Activated CD4-positive, alpha-beta T cell treated with anti-CD3 and anti-CD28 coated beads for 1 hour (primary cell): ENCODE measurements at places on chromosomes 5 and 9.
A peak's percentile ranks its signal among the peaks of the same experiment; 100 is the strongest.

DNA sequence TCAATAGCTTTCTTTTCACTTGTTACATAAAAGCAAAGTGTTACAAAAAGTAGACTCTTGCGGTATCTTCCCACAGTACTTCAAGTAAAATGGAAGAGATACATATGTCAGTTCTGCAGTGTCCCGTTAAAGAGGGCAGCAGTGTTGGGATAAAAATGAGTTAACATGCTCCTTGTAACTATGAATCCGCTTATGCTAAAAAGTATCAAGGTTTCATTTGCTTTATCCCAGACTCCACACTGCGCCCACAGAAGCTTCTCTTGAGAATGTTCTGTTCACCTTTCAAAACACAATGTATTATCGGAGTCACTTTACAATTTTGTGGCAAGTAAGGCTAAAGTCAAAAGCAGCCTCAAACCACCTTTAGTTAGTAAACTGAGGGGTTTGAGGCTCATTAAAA lies 790 bp downstream of the PTAR1 start:
- no peak for DNase-seq

DNA sequence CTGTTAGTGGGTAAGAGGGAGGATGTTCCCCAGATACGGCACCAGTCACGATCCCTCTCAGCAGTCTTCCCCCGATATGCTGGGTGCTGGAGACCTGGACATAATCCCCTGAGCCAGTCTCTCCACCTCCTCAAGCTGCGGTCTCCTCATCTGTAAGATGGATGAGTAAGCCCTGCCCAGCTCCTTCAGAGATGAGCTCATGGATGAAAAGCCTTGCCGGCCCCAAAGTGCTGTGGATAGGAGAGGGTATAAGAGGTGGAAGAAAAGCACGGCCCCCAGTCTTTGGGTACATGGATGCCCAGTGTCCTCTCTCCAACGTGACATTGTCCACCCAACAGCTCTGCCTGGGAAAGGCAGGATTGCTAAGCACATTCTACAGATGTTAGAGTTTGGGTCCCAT lies 4.5 kb downstream of the CAMK2A start:
- DNase-seq, result no peak

DNA sequence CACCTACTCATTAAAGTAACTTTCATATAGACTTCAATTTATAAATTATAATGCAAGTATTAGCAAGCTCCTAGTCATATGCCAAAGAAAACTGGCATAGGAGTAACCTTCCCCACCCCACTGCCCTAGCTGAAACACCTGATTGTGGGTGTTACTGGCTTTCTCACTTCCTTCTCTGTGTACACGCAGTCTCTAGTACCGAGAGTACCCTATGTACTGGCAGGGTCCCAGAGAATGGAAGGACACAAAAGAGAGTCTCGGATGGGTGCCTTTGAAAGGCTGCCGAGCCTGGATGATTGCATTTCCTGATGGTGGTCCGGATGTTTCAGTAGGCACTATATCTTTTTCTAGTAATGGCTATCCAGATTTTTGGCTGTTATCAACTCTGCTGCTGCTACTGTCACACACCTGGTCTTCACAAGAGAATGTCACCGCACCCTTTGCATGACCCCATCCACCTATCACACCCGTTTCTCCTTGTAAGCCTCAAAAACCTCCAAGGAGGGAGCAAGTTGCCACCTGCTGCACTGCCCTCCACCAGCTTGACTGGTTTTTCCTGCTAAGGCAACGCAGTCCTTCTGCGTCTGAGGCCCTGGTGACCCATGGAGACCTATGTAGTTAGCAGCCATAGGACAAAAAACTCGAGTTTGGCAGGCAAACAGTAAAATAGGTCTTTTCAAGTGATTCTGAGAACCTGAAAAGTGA lies 53.8 kb upstream of the CLINT1 start:
- DNase-seq, result no peak

GRCh38 chr9:122402403-122402871 lies 31.6 kb downstream of the PTGS1 start:
- DNase-seq, result no peak

DNA sequence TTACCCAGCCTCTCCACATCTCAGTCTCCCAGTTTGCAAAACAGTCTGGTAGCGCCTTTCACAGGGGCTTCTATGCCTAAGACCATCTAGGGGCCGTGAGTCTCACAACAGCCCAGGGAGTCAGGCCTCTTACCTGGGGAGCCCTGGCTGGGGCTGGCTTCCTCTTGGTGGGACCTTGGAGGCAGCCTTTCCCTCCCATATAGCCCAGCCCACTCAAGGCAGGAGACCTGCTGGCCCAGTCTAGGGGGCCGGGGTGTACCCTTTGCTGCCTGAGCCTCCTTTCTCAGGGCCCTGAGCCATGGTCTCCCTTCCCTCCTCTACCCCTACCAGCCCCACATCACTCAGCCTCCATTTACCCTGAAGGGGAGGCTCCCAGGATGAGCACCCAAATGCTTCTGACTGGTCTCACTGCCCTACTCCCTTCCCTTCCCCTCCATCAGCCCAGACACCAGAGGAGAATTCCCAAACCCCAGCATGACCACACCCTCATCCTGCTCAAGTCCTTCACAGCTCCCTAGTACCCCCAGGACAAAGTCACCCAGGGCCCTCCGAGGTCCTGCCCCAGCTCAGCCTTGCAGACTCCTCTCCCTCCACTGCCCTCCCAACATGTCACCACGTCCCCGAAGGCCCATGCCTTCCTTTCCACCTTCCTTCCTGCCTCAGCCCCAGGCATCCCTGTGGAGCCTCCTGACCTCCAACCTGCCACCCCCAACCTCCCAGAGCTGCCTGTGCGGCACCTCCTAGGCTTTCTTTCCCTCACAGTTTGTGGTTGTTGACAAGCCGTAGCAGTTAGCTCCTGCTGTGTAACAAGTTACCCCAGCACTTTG lies 55.3 kb downstream of the BARX1 start:
- DNase-seq, result peak; percentile 5

- DNase-seq, result no peak
Observed at GRCh38 chr9:100056561-100056960, 42.2 kb downstream of the ERP44 start.

DNA sequence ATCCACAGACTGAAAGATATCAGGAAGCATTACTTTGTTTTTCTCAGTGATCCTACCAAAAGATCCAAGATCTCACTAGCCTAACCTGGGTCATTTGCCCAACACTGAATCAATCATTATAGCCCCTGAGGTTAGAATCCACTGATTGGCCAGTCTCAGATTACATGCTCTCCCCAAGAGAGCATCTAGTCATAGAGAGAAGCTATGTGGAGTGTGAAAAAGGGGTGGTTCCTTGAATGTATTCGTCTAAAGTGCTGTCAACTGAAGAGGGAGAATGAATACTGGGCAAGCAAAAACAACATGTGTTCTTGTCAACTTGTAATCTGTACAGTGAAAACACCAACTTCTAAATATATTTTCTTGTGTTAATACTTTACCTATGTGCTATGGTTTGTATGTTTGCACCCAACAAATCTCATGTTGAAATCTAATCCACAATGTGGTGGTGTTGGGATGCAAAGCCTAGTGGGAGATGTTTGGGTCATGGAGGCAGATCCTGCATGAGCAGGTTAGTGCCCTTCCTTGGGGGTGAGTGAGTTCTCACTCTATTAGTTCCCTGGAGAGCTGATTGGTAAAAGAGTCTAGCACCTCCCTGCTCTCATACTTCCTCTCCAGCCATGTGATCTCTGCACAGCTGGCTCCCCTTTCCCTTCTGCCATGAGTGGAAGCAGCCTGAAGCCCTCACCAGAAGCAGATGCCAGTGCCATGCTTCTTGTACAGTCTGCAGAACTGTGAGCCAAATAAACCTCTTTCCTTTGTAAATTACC lies 60.3 kb upstream of the PJA2 start:
- no peak for DNase-seq

GRCh38 chr5:87954121-87954520 lies 314.5 kb downstream of the TMEM161B start:
- no peak for DNase-seq

DNA sequence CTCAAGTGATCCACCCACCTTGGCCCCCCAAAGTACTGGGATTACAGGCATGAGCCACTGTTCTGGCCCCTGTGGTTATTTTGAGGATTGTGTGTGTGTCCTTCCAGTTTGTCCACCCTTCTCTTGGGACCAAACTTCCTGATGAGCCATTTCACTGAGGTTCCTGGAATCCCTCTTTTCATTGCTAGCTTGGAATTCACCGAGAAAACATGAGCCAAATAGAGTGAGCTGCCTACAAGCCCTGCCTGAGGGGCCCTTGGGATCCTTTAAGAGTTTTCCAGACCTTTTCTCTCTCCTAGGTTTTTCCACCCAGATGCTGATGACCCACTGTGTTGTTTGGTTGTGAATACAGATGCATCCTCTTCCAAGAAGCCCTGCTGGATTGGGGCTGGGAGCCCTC lies 13.2 kb upstream of the KIF12 start:
- no peak for DNase-seq

DNA sequence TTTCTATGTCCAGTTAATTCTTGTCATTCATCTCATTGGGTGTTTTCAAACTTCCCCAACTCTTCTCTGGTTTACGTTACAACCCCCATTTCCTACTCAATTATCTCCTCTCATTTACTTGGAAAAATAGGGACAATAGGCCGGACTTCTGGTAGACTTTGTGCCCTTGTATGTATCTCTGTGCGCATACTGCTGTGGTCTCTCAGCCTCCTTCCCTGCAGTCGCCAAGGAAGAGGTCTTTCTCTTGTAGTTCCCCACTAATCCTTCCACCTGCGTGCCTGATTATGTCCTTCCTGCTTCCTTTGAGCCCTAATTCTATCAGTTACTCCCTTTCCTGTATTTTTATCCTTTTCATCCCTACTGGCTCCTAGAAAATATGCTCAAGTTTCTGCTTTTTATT lies 176.3 kb downstream of the GDNF start:
- no peak for DNase-seq

DNA sequence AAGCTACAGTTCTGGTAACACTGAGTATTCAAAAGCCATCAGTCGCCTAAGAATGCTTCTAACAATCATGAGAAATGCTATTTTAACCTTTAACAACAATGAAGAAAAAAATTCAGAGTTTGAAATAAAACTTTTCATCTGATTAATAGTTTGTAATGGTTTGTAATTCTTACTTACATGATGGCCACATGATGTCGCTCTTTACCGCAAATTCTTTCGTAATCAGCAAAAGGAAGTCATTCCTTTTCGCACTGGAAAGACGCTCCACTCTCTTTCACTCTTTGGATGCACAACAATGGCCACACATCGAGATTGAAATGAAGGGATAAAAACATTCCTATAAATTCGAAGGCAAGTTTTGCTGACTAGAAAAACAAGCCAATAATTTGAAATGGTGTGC lies at the start of gene PCDHA7:
PCDHA7 (plus strand) TSS at position 277 of the 400 bp plus-strand sequence; CDS start at position 392, 115 bp downstream.
- no peak for DNase-seq

GRCh38 chr9:34250721-34251120 lies 71.9 kb downstream of the UBAP1 start:
- DNase-seq, result no peak

GRCh38 chr5:179504600-179505396 lies 45.6 kb upstream of the RUFY1 start:
- DNase-seq, result no peak

- DNase-seq, result no peak
Observed at GRCh38 chr5:176830995-176831423, 20.6 kb downstream of the UNC5A start.

DNA sequence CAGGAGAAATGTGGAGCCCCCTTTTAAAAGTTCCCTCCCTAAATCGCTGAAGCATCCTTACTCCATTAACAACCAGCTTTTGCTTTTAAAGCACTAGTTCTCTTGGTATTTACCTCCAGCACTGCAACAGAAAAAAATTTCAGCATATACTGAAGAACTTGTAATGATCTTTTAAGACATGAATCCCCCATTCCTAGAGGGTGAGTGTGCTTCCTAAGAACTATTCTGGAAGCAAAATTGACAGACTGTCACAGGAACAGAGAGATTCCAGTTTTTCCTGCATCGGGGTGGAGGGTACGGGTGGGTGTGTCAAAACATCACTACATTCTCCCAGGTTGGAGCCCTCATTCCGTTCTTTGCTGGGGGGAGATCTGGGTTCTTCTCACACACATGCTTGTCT lies 151.9 kb downstream of the EBF1 start:
- DNase-seq, result no peak

- no peak for DNase-seq
Observed at GRCh38 chr9:87862536-87863268, 20.0 kb upstream of the SPATA31E1 start.

DNA sequence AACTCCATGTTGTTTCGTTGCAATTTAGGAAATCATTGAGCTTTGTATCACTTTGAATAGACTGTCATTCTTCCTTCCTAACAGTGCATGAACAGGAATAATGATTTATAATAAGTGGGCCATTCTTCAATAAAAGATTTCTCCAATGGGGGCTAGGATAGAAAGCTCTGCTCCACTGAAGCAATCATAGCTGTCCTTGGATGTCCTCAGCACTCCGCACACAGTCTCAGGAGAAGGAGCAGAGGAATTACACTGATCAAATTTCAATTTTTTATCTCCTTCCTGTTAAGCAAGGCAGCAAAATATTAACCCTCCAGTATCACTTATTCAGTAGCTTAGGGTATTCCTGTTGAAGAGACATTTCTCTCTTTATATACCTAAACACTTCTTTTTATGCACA lies 532.7 kb upstream of the ST8SIA4 start:
- no peak for DNase-seq

DNA sequence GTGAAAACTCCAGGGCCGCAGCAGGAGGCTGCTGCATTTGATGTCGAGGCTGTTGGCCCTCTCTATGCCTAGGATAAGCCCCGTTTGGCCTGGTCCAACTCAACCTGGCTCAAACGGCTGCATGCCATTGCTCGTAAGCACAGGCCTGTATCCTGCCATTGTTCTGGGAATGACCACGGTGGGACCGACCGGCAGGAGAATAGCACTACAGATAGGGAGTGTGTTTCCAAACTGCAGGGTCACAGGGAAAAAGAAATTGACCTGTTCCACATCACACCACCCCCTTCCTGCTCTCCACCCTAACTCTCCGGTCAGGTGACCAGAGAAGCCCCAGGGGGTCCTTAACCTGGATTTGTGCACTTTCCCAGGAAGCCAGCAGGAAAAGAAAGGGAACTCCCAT lies 278.7 kb upstream of the KLF4 start:
- no peak for DNase-seq

DNA sequence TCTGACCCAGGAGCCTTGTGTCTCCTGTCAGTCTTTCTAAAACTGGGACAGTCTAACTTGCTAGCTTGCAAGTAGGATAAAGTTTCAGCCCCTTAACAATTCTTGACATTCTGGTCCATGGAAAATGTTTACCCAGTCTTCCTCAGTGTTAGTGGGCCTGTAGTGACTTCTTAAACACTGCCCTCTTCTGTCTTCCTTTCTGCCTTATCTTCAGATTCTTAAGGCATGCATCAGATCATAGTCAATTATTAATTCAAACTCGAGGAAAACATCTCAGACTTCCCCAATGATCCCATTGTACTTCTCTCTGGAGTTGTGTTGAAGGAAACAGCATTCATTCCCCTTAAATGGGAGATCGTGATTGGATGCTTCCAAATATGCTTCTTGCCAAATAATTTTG lies 1199.8 kb downstream of the DTWD2 start:
- DNase-seq, result no peak

- no peak for DNase-seq
Observed at GRCh38 chr5:171771856-171772255, 13.8 kb upstream of the SMIM23 start.

DNA sequence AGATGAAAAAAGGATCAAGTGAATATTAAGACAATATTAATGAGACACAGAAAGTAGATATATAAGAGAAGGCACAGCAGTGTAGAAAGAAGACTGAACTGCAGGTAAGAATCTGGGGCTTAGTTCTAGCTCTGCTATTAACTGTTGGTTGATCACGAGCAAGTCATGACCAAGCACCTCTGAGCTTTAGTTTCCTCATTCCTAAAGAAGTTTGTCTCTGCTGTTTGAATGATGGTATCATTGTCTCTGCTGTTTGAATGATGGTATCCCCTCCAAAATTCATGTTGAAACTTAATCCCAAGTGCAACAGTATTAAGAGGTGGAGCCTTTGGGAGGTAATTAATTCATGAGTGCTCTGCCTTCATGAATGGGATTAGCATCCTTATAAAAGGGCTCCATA lies 2.5 kb upstream of the NME5 start:
- DNase-seq, result no peak
